ENCODE measurements at places on chromosomes 7 and 10. TPM values are rescaled to one million over a fixed set of nuclear protein-coding genes. Genes with fewer than 3 reads are reported as not detected.

POR gene
- total RNA-seq: 166 TPM

COX15 gene
- total RNA-seq: 28.5 TPM

NFE2L3 gene
- total RNA-seq: 7.5 TPM

CFAP46 gene
- total RNA-seq: 1.2 TPM

UBTD1 gene
- total RNA-seq: 21.1 TPM

TMEM229A gene
- not detected for total RNA-seq

AS3MT gene
- total RNA-seq: 3.2 TPM

SLC18A2 gene
- total RNA-seq: 0.02 TPM

AKR1C3 gene
- 1,121 TPM for total RNA-seq

TRIM50 gene
- not detected for total RNA-seq

TBXAS1 gene
- 15.6 TPM for total RNA-seq

SHOC2 gene
- total RNA-seq: 17.2 TPM

NPC1L1 gene
- 0.06 TPM for total RNA-seq

TMEM225B gene
- 0.92 TPM for total RNA-seq

CNNM2 gene
- total RNA-seq: 3.4 TPM

MPP7 gene
- total RNA-seq: 0.11 TPM

BRAT1 gene
- total RNA-seq: 36.6 TPM

OR2A7 gene
- total RNA-seq: not detected

TCAF2 gene
- total RNA-seq: 1.4 TPM

Data from A549 treated with AZD2906 at 1 μM for 4 hours (cell line).